ENCODE measurements at places on chromosomes 12 and 14. TPM values are rescaled to one million over a fixed set of nuclear protein-coding genes. Genes with fewer than 3 reads are reported as not detected.

Gene NEUROD4
- not detected for total RNA-seq

- DNase-seq = no peak
- H3K36me3 ChIP-seq = no peaks in the 10 kb centered on the region
- H3K4me3 ChIP-seq = no peak overlapping the region
- H3K4me1 ChIP-seq = peaks cover 13% of the 10 kb centered on the region
- H3K27me3 ChIP-seq = no peaks in the 10 kb centered on the region
Observed at GRCh38 chr12:47383942-47384341, 304.2 kb upstream of the AMIGO2 start.

- peaks cover 11% of the 10 kb centered on the region for H3K27me3 ChIP-seq
- no peaks in the 10 kb centered on the region for H3K36me3 ChIP-seq
- H3K4me3 ChIP-seq = no peak overlapping the region
Observed at GRCh38 chr14:101008196-101008595, 104.7 kb upstream of the RTL1 start.

DNA sequence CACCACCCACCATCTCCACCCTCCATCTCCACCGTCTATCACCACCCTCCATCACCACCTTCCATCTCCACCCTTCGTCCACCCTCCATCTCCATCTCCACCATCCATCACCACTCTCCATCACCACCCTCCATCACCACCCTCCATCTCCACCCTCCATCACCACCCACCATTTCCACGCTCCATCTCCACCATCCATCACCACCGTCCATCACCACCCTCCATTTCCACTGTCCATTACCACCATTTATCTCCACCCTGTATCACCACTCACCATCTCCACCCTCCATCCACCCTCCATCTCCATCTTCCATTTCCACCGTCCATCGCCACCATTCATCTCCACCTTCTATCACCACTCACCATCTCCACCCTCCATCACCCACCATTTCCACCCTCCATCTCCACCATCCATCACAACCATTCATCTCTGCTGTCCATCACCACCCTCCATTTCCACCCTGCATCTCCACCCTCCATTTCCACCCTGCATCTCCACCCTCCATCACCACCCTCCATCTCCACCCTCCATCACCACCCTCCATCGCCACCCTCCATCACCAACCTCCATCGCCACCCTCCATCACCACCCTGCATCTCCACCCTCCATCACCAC, 6.1 kb upstream of the CEP170B start:
- no peaks in the 10 kb centered on the region for H3K4me1 ChIP-seq
- H3K27me3 ChIP-seq = no peaks in the 10 kb centered on the region
- H3K36me3 ChIP-seq = no peaks in the 10 kb centered on the region
- H3K27ac ChIP-seq = no peak overlapping the region

DNA sequence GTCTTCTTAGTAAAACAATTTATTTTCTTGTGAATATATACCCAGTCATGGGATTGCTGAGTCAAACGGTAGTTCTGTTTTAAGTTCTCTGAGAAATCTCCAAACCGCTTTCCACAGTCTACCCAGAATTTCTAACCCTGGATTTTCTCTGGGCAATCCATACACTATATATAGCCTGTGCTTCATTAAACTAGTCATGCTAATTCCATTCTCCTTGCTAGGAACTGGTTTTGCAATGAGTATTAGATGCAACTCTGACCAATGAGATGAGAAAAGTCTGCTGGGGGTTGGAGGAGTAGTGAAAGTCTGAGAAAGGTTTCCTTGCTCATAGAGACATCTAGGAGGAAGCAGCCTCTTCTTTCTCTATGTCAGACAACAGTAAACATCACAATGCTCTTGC, 196.1 kb upstream of the CDKN3 start:
- H3K27me3 ChIP-seq = no peaks in the 10 kb centered on the region
- H3K36me3 ChIP-seq = no peaks in the 10 kb centered on the region
- no peak overlapping the region for H3K4me3 ChIP-seq
- no peaks in the 10 kb centered on the region for H3K4me1 ChIP-seq

DNA sequence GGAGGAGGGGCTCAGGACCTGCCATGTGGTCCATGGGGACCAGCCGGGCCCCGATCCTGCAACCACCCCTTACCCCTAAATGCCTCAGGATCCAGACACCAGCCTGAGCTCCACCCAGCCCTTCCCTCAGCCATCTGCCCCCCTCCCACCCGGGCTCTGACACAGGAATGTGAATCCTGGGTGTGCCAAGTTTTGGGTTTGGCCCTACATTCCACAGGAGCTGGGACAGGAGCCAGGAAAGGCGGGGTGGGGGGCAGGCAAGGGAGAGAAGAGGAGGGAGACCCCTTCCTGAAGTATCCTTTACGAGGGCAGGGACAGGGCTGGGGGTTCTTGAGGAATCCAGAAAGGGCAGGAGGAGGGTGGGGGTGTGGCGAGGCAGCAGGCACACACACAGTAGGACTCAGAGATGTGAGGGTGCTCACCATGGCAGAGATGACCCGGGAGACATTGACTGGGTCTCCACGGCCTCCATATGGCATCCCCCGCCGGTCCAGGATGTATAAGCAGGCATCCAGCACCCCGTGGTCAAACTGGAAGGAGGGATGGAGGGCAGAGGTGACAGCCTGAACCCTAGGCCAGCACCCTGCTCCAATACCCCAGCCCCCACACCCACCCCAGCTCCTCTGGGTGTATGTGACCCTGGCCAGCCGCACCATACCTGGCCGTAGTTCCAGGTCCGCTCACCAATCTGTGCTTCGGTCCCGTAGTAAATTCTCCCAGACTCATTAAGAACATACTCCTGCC, 3.5 kb downstream of the TGM1 start:
- H3K4me3 ChIP-seq = no peak overlapping the region
- H3K36me3 ChIP-seq = peaks cover 22% of the 10 kb centered on the region
- peaks cover 12% of the 10 kb centered on the region for H3K4me1 ChIP-seq
- peak overlapping the region; percentile 58 for H3K27ac ChIP-seq
- peak; percentile 80 for DNase-seq

Measured in lower lobe of right lung (tissue), 2 donors.